ENCODE measurements at places on chromosomes 3 and 15.
A peak's percentile ranks its signal among the peaks of the same experiment; 100 is the strongest.

DNA sequence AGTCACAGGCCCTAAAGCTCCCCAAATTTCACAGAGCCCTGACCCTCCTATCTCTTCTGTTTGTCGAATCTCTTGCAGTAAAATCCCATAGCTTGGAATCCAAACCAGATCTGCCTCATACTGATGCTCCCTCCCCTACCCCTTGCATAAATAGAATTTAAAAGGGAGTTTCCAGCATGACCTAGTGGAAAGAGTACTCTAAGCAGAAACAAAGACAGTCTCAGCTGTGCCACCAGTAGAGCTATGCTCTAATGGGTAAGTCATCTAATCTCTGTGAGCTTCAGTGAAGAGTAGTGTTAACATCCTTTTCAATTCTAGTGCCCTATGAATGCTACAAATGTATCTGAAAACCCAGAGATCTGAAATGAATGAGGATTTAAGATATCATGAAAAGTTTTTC is 4.0 kb upstream of the SLC12A1 start:
- DNase-seq: no peak

GRCh38 chr3:194967151-194968117 is 281.8 kb downstream of the FAM43A start:
- DNase-seq: no peak

- DNase-seq: no peak
These were observed 74.5 kb downstream of the SLC7A14 start for GRCh38 chr3:170511371-170511770.

DNA sequence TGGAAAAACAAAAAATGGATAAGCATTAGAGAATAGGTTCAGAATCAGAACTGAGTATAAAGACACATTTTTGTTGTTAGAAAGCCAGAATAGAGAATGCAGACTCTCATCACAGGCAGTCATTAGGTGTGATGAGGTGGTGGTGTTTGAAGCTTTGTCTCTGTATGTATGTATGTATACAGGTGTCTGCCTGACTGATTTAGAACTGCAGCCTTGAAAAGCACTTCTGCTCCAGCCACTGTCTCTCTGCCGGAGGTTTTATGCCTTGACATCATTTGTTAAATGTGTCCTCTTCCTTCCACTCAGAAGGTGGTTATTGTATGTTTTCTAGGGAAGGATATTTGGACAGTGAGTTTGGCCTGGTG is 80.7 kb upstream of the ZBED2 start:
- DNase-seq: no peak

GRCh38 chr3:192816351-192816750 is 89.0 kb upstream of the FGF12 start:
- DNase-seq: no peak

GRCh38 chr3:121995161-121996137 is 26.6 kb downstream of the ILDR1 start:
- DNase-seq: no peak

- DNase-seq: no peak
These were observed 8.3 kb downstream of the CD200R1 start for GRCh38 chr3:112966633-112967032.

GRCh38 chr15:69127306-69127705 is 33.1 kb upstream of the GLCE start:
- DNase-seq: no peak

DNA sequence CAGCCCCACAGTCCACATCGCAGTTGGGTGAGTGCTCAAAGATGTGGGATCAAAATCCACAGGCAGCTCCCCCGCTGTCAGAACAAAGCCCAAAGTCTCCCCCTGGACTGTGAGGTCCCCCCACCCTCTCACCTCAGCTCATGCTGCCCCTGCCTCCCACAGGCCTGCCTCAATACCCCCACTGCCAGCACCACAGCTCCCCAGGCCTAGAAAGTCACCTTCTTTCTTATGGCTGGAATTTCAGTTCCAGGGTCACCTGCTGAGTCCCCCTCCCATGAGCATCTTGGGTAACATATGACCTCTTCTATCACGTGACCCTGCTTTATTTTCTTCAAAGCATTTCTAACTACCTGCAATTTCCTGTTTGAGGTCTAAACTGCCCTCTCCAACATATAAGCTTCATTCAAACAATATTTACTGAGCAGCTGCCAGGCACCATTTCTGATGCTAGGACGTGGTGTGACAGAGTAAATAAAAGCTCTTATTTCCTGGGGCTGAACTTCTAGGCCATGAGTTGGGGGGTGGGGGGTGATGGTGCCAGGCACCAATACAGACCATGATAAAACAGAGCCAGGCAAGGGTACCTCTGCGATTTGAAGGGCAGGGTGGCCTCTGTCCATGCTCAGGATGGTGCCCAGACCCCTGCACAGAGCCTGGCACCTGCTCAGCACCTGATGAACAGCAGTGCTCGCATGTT is 2.4 kb upstream of the TMEM89 start:
- DNase-seq: no peak

DNA sequence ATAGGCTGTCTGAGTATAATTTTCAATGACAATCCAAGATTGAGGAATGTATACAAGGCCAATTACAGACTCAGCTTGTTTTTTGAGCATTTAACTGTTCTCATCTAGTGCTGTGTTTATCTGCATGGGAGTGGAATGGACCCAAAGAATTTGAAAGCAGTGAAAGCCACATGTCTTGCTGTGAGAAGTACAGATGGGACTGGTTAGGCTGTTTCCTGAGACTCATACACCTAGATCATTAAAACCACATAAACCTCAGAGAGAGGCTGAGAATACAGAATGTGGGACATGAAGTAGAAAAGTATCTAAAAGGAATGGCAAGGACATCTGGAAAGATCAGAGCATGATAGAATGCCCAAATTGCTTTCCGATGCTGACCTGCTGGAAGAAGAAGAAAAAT is 224.6 kb downstream of the NLGN1 start:
- DNase-seq: no peak

DNA sequence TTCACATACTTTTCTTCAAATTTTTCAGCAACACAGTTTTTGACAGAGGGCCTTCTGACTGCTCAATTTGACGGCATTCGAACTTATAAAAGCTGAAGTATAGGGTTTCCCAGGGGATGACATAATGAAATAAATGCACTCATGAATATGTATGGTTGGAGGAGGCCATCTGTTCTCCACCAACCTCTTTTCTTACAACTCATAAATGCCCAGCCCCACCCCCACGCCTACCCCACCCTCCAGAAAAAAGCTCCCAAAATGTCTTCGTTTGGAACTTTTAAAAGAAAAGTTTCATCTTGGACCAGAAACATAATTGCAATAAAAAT is 211.6 kb upstream of the LRRN1 start:
- DNase-seq: no peak

- no peak for DNase-seq
These were observed 26.1 kb downstream of the MGLL start for GRCh38 chr3:127796045-127796830.

DNA sequence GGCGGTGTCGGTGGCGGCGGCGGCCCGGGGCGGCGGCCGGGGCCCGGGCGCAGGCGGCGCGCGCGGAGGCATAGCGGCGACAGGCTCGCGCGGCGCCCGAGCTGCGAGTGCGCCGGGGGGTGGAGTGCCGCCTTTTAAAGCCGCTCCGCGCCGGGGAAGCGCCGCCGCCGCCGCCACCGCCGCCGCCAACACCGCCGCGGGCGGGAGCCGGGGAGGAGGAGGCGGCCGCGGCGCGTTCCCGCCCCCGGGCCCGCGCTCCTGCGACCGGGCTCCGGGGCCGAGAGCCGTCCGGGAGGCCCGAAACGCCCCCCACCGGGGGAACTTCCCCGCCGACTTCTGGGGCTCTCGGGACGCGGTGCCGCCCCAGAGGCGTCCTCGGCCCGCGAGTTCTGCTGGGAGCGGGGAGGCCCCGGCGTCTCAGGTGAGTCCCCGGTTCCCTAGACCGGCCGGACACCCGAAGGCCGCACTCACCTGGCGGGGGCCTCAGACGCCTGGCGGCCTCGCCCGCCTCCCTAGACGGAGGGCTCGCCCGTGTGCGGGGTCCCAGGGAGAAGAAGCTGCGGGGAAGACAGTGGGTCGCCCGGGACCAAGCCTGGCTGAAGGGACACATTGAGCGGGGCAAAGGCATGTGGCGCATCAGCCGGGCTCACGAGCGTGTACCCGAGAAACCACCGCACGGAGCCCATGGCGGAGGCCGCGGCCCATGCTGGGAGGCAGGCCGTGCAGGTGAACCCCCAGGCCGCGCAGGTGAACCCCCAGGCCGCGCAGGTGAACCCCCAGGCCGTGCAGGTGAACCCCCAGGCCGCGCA is at the start of gene PCSK6:
TSS of gene PCSK6 (minus strand) at position 109 of the 809 bp plus-strand sequence. CDS start at position 72, 37 bp downstream.
- no peak for DNase-seq

GRCh38 chr15:65812916-65813315 is 20.8 kb upstream of the DENND4A start:
- DNase-seq: no peak

GRCh38 chr3:41120460-41120859 is 78.8 kb upstream of the CTNNB1 start:
- DNase-seq: no peak

- DNase-seq: no peak
These were observed 68.3 kb downstream of the CD47 start for GRCh38 chr3:108022256-108023150.

DNA sequence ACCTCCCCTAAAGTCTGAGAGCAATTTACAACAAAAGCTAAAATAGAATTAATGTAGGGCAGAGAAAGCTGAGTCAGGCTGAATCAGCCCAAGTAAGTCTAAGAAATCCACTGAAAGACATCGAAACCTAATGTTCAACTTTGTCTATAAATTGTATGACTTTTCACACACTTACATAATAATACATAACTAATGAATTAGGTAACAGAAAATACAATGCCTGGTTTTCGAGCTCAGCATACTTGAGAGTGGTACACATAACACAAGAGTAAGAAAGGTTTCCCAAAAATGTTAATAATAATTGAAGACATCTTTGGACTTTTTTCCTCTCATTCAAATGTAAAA is 55.3 kb upstream of the VGLL4 start:
- no peak for DNase-seq

DNA sequence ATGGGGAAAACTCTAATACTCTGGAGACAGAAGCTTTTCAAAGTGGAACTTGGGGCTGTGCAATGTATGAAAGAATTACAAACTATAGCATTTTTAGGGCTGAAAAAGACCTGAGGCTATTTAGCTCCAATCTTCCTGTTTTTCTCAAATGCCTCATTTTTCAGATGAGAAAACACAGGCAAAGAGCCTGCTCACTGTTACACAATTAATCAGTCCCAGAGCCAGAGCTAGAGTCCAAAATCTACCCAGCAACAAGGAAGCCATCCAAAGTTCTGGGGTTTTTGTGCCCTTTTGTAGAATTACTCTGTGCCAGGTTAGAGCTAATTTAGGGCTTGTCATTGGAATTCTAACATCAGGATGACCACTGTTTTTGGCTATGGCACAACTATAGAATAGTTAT is 45.5 kb downstream of the GPR149 start:
- DNase-seq: no peak

- no peak for DNase-seq
These were observed 1058.7 kb downstream of the FHIT start for GRCh38 chr3:60192297-60193114.

- DNase-seq: peak; percentile 8
These were observed at the start of gene GNB4 for GRCh38 chr3:179451265-179452175. Gene GNB4, minus strand, starts transcription at chr3:179451470. Its CDS starts 25,270 bp downstream, at chr3:179426200.

GRCh38 chr3:67781871-67782270 is 127.5 kb upstream of the SUCLG2 start:
- no peak for DNase-seq

DNA sequence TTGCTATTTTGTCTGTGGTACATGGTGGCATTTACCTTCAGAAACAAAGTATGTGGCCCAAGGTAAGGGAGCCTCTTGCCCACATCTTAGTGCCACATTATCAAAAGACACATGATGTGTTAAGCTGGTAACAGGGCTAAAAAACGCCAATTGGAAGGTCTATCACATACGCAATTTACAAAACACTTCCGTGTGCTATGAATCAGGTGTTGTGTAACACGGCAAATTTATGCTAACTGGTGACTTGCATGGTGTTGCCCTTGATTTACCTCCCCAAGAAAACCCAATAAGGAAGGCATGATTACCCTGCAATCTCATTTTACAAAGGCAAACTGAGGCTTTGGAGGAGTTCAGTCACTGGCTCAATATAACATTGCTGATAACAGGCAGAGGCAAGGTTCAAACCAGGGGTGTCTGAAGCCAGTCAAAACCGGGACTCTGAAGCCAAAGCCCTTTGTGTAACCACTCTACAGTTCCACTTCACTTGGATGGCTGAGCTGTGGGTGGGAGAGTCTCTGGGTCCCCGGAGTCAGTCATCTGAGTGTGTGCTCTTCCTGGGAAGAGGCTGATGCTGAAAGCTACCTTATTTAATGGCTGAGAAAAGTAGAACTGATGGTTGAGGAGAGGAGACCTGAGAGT is 103.9 kb upstream of the BCL6 start:
- DNase-seq: no peak

DNA sequence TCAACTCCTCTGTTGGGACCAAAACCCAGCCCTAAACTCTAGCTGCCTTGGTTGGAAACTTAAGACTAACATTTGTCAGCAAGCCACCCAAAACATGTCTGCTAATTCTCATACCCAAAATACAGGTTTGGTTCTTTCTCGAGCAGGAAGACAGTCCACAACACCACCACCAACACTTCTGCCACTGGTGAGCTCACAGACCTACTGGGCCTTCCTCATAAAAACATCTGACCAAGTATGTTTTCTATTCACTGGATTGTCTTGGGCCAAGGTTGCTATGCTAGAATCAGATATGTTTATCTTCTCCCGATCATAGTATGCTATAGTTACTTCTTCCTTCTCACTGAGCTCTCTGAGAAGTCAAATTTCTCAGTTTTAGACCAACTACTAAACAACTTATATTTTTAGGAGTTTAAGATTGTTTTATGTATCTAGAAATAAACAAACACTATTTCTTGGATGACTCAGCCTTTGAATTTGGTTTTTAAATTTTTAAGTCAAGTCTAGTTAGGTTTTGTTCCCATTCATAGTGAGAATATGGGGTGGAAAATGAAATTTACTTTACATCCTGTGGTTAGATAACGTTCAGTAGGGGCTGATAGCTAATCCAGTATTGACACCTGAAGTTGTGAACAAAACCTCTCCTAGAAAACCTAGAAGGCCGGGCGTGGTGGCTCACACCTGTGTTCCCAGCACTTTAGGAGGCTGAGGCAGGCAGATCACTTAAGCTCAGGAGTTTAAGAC is 360.5 kb downstream of the RSL24D1 start:
- no peak for DNase-seq

DNA sequence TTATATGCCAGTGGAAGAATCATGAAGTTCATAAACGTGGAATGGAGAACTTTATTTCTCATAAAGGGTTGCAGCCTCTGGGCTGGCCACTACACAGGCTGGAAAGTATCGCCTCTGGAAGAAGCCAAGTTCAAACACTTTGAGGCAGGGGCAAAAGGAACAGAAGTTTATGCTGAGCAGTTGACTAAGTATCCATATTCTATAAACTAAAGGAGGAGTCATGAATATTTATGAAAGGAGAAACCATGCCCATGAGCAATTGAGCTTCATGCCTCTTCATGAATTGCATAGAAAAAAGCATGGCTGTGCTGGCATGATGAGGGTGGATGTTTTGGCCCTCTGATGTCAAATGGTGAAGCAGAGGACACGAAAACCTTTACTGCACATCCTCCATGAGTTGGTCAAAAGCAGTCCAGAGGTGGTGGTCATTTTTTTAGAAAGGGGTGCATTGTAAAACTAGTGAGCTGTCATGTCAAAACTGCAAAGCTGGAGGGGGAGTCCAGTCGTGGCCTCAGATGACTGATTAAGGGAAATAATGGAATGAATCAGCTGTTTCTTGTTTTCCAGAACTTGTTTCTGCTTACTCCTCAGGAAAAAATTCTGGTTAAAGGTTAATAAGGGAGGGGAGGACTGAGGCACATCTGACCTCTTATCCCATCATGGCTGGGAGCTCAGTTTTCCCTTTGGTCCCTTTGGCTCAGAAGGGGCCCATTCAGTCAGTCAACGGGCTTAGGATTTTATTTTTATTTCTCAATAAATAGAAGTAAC is 276.7 kb downstream of the CHL1 start:
- DNase-seq: no peak

Measured in activated CD8-positive, alpha-beta memory T cell treated with anti-CD3 and anti-CD28 coated beads for 1 hour (primary cell).